Activated CD8-positive, alpha-beta memory T cell treated with anti-CD3 and anti-CD28 coated beads, Interleukin-2, amount 10 ng/mL, durations not matched to agents 7 days and 5 days (primary cell): ENCODE measurements at places on chromosomes 2 and 18. TPM values are rescaled to one million over a fixed set of nuclear protein-coding genes. Genes with fewer than 3 reads are reported as not detected.

Gene UPP2
- total RNA-seq: not detected

Gene GPAT2
- total RNA-seq: 19.6 TPM

Gene TRIM43
- 0.23 TPM for total RNA-seq

Gene STPG4
- total RNA-seq: 0.40 TPM

Gene MAP3K19
- total RNA-seq: not detected

Gene FAM161A
- 4.8 TPM for total RNA-seq

Gene SPRED2
- total RNA-seq: 3.5 TPM

Gene NXPH2
- not detected for total RNA-seq

Gene ASPRV1
- total RNA-seq: 1.8 TPM

Gene AQP12B
- not detected for total RNA-seq

Gene CDH20
- total RNA-seq: 0.07 TPM

Gene FAM237A
- not detected for total RNA-seq

Gene MARCHF4
- total RNA-seq: not detected

Gene STAT4
- total RNA-seq: 101 TPM

Gene HOXD13
- not detected for total RNA-seq

Gene EPB41L3
- not detected for total RNA-seq

Gene PTPRN
- 0.28 TPM for total RNA-seq

Gene REL
- 22.1 TPM for total RNA-seq

Gene ATF2
- total RNA-seq: 58.4 TPM

Gene DAW1
- not detected for total RNA-seq

Gene ELOA2
- total RNA-seq: not detected

Gene DSG4
- not detected for total RNA-seq

Gene DOK6
- total RNA-seq: not detected

Gene IL36B
- total RNA-seq: not detected

Gene SKOR2
- not detected for total RNA-seq

Gene AQP4
- not detected for total RNA-seq

Gene KIF1A
- 4.6 TPM for total RNA-seq

Gene GALM
- 86.0 TPM for total RNA-seq

Gene SRD5A2
- not detected for total RNA-seq

Gene HYCC2
- total RNA-seq: 33.4 TPM

Gene CCDC141
- total RNA-seq: 12.5 TPM

Gene GCG
- not detected for total RNA-seq

Gene SMARCAL1
- 29.6 TPM for total RNA-seq

Gene ANKRD62
- total RNA-seq: not detected

Gene PPP1R1C
- total RNA-seq: not detected

Gene FIGN
- total RNA-seq: not detected

Gene ABCG8
- not detected for total RNA-seq

Gene DSG3
- not detected for total RNA-seq

Gene FASTKD1
- total RNA-seq: 45.2 TPM

Gene ANKRD30BL
- not detected for total RNA-seq

Gene IL36G
- not detected for total RNA-seq

Gene HS6ST1
- 8.6 TPM for total RNA-seq

Gene SLC9A4
- 0.18 TPM for total RNA-seq

Gene NYAP2
- not detected for total RNA-seq

Gene ANKRD30B
- total RNA-seq: not detected

Gene NCKAP5
- total RNA-seq: not detected

Gene CCDC150
- total RNA-seq: 18.6 TPM

Gene NTSR2
- total RNA-seq: not detected

Gene CLEC4F
- total RNA-seq: not detected

Gene ARL6IP6
- total RNA-seq: 45.5 TPM

Gene MYCN
- not detected for total RNA-seq

Gene FRZB
- total RNA-seq: not detected

Gene DLGAP1
- not detected for total RNA-seq

Gene MEP1B
- total RNA-seq: 0.20 TPM
